ENCODE measurements at places on chromosomes 12 and 14.

- DNase-seq, result no peak
Measured at GRCh38 chr12:58435647-58436046, 484.7 kb downstream of the LRIG3 start.

GRCh38 chr12:132471011-132471857 is 18.7 kb upstream of the FBRSL1 start:
- DNase-seq, result no peak

DNA sequence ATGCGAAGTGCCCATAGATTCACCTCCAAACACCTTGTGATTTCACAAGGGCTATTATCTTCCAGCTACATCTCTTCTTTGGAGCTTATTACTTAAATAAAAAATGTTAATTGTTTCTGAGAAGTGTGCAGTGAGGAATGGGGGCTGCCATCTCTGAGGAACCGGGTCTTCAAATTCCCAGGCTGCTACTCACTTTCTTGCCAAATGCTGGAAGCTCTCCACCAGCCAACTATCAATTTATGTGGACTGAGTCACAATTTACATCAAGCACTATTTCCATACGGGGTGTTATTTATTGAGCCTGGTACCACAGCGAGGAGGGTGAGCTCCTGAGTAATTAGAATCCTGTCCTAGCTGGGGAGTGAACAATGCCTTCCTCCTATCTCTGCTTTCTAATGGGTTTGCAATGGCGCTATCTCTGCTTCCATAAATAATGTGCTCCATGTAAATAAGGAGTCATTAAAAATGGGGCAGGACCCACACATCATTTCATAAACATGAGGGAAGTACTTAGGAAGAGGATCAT is 898.3 kb downstream of the VRK1 start:
- no peak for DNase-seq

DNA sequence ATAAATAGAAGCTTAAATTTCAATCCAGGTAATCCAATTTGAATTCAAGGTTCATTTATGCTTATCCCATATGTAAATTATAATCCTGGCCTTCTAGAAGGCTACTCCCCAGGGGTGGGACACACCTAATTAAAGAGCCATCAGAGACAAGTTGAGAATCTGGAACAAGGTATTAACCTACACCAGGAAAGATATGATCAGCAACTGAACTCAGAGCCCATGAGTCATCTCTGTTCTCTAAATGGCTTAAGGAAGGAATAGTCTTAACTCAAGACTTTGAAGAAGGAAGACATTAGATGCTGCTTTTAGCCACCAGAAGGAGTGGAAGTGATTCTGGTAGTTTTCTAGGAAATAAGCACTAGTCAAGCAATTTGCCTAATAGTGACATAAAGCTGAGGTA is 88.0 kb downstream of the KIF21A start:
- no peak for DNase-seq

DNA sequence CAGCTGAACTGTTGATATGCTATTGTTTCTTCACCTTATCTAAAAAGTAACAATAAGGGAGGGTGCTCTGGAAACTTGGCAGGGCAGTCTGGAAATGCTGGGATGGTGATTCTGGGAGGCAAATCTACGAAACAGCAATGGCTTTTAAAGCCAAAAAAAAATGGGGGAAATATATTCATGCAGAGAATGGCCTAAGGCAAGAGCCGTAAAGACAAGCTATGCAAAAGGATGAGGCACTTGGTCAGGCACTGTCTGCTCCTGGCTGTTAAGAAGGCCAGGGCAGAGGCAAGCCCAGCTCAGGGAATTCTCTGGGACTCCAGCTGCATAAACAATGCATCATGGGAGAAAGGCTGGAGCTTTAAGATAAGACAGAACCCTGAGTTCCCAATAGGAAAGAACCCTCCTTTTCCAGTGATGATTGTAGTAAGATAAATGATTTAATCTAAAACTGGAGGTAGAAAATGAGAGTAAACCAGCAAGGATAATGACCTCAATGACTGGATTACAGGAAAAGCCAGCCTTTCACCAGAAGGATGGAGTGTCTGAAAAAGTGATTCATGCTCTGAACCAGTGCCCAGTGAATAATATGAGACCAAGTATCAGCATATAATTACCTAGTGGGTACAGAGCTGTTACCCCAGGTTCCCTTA is 46.0 kb downstream of the ITPR2 start:
- no peak for DNase-seq

- DNase-seq, result no peak
Measured at GRCh38 chr14:76904740-76905569, 78.7 kb downstream of the LRRC74A start.

- DNase-seq, result peak; percentile 60
Measured at GRCh38 chr14:92603309-92604242, 90.0 kb downstream of the RIN3 start.

GRCh38 chr14:61333087-61333486 is 11.7 kb downstream of the PRKCH start:
- DNase-seq, result no peak

Data from iPS-NIHi11 (cell line).